ENCODE measurements at places on chromosomes 1 and 21.

DNA sequence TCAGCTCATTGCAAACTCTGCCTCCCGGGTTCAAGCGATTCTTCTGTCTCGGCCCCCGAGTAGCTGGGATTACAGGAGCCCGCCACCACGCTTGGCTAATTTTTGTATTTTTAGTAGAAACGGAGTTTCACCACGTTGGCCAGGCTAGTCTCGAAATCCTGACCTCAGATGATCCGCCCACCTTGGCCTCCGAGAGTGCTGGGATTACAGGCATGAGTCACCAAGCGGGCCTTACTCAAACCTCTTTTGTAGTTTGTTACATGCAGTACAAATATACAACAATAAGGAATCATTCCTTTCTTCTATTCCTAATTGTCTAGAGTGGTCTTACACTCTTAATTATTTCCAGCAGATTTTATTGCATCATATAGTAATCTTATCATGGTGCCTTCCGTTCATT, 16.6 kb downstream of the SPATA17 start:
- no peak for DNase-seq

DNA sequence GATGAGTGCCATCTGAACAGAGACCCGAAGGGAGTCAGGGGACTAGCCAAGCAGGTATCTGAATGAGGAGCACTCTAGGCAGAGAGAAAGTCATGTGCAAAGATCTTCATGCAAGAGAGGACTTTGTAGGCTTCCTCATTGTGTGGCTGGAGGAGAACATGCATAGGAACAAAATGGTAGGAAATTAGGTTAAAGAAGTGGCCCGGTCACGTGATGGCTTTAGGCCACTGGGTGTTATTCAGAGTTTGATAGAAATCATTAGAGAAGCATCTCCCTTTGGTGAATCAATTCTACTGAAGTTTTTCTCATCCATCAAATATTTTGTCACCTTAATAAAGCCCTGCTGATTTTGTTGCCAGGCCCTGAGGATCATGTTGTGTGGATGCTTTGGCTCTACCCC, 45.8 kb upstream of the KCTD3 start:
- no peak for DNase-seq

DNA sequence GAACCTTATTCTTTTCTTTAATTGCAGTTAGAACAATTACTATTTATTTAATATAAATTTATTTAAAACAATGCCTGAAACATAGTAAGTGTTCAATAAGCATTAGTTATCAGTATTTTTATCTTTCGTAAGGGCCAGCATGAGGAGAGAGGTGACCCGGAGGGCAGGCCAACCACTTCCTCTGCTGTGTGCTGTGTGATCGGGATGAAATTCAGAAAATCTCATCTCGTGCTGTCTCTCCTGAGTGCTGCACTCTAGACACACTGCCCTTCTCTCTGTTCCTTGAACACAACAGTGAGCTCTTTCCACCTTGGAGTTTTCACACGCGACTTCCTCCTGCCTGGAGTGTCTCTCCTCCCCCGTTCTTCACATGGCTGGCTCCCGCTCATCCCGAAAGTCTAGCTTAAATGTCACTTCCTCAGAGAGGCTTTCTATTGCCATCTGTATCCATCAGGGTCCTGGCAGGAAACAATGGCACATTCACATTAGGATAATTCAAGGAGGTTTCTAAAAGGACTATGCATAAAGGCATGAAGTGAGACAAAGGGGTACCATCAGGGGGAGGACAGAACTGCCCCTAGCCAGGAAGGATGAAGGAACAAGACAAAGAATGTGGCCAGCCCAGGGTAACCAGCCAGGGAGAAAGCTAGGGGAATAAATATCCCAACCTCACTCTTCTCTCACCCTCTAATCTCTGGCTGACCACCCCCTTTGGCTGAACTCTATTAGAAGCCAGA, 142.6 kb upstream of the GJB5 start:
- no peak for DNase-seq

GRCh38 chr1:27868556-27868931, 3.8 kb upstream of the THEMIS2 start:
- DNase-seq: no peak

DNA sequence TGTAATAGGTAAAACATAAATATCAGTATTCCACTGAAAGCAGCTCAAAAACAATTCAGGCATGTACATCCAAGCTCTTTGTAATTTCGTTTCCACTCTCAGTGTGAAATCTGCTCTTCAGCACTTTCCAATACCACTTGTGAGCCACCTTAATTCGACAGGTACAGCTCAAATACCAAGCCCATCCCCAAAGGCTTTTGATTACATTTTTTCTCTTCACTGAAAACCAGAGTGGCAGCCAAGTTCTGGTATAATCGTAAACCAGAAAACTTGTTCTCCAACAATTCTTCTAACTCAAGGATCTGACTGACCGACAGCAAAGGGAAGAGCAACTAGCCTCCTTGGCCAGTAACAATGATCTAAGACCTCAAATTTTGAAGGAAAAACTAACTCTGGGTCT, 36.8 kb downstream of the FBXO42 start:
- no peak for DNase-seq

GRCh38 chr1:226575739-226576378, 27.3 kb downstream of the STUM start:
- DNase-seq: no peak

DNA sequence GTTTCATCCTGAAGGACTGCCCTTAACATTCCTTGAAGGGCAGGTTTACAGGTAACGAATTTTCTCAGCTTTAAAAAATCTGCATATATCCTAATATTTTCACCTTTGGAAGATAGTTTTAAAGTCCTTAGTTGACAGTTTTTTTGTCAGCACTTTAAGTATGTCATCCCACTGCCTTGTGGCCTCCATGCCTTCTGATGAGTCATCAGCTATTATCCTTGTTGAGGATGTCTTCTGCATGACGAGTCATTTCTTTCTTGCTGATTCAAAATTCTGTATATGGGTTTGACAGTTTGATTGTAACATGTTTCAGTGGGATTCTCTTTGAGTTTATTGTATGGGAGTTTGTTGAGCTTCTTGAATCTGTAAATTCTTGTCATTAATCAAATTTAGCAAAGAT, 500.6 kb downstream of the DISC1 start:
- no peak for DNase-seq

DNA sequence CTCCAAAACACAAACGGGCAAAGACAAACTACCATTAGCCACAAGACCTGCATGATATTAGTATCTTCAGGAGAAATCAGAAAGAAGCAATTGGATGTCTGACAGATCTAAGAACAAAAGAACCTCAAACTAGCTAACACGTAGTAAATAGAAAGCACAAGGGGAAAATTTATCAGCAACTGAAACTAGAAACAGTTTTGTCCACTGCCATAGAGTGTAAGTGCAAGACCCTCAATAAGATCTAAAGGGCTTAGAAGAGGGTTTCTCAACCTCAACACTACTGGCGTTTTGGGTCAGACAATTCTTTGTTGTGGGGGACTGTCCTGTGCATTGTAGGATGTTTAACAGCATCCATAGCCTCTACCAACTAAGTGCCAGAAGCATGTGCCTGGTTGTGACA, 54.0 kb downstream of the KLHL20 start:
- no peak for DNase-seq

GRCh38 chr1:103177108-103177775, 68.9 kb upstream of the COL11A1 start:
- DNase-seq: no peak

- no peak for DNase-seq
Observed at GRCh38 chr21:44720170-44720569, 8.8 kb upstream of the TSPEAR start.

DNA sequence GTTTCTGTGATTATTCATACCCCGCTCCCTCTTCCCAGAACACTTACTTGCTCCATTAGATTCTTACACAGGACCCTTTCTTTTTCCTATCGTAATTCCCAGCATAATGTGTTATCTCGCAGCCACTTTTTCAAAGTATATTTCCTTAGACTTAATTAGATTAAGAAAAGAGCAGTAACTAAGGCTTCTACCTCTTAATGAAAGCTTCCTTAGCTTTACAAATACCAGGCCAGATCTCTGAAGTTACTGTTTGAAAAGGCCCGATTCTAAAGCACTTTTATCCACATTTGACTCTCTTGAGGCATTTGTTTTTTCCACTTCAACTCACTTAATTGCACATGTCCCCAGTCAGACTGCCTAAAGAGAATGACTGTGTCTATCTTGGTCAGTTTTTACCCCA, 1264.3 kb upstream of the ADGRL2 start:
- DNase-seq: no peak

DNA sequence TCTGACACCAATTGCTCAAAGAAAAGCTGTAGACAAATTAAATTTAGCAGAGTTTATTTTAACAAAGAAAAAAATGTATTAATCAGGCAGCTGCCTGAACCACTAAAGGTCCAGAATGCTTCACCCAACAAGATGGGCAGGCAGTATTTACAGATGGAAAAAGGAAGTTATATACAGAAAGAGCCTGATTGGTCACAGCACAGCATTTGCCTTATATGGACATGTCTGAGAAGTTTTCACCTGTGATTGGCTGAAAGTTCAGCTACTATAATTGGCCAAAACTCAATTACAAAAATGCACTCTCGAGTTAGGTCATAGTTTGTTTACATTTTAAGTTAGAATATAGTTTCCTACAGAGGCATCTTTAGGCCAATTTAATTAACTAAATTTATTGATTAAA, 15.1 kb upstream of the FMO1 start:
- DNase-seq: no peak

DNA sequence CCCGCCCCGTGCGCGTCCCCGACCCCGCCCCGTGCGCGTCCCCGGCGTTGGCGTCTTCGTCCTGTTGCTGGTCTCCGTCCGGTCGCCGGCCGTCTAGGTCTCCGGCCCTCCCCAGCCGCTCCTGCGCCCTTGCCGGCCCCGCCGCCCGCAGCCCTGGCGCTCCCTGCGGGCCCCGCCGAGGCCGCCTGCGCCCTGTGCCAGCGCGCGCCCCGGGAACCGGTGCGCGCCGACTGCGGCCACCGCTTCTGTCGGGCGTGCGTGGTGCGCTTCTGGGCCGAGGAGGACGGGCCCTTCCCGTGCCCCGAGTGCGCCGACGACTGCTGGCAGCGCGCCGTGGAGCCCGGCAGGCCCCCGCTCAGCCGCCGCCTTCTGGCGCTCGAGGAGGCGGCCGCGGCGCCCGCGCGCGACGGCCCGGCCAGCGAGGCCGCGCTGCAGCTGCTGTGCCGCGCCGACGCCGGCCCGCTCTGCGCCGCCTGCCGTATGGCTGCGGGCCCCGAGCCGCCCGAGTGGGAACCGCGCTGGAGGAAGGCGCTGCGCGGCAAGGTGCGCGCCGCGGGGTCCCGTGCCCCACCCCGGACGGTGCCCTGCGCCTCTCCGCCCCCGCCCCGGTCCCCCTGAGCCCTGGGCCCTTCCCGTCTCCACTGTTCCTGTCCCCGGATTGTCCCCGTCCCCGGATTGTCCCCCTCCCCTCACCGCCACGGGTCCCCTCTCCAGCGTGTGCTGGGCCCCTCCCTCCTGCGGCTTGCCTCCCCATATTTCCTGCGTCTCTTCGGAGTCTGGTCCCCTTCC, at the start of gene RNF187:
Gene RNF187 (plus strand): TSS at position 47 of the 789 bp plus-strand sequence.
- no peak for DNase-seq

DNA sequence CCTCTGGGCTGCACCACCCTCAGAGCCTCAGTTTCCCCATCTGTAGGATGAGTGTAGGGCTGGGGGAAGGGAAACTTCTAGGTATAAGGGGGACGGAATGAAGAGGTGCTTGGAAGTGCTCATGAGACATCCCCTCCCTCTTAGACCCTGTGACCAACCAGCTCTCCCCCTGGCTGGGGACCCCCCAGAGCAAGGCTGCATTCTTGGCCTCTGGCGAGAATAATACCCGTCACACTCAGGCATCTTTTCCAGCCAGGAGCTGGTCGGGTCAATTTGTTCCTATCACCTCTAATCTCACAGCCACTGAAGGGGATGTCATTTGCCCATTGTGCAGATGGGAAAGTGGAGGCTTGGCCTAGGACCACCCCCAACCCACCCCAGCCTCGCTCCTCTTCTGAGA, 443.0 kb downstream of the PTPRU start:
- DNase-seq: no peak

- no peak for DNase-seq
Observed at GRCh38 chr1:21634806-21635535, 34.2 kb downstream of the RAP1GAP start.

DNA sequence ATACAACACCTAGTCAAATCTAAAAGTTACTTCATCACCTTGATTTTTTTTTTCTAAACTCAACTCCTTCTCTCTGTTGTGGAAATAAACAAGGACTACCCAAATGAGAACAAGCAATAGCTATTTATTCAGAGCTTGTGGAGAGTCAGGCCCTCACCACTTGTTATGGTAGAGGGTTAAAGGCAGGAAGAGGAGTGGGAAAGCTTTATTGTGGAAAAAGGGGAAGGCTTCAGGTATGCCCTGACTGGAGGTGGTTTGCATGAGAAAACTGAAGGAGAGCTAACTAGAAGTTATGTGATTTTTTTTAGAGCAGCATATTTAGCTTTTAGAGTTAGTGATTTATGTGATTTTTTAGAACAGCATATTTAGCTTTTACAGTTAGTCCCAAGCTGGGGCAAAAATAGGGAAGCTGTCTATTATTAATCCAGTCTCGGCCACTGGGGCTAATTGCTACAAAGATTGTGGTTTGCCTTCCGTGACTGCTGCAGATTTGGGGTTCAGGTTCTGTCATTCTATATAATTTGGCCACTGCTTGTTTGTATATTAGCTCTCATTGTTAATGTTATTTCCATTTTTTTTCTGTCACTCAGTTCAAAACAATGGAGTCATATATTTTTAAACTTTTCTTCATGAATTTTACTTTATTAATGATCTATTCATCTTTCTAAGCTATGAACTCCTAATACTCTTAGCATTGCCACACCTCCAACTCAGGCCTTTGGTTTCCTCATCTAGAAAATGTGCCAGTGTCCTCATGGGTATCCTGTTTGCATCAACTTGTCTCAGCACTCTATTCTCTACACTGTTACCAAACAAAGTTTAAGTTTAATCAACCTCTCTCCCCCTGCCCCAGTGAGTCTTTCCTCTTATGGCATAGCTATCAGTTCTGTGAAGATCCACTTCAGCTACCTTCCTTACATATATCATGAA, 713.0 kb downstream of the BRINP3 start:
- no peak for DNase-seq

DNA sequence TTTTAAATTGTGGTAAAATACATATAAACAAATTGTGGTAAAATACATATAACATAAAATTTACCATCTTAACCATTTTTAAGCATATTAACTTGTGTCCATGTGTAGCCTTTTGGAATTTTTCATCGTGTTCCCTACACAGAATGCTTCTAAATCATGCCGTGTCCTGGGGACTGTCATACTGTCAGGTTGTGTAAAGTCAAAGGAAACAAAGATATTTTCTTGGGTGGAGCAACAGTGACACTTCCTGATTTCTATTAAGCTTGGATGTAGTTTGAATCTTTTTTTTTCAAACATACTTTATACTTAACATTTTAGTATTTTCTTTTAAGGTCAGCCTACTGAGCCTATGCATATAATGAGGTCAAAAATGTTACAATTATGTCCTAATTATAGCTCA, 32.3 kb downstream of the DOP1B start:
- no peak for DNase-seq

- DNase-seq: no peak
Observed at GRCh38 chr1:31425301-31426081, 12.5 kb downstream of the SERINC2 start.

- no peak for DNase-seq
Observed at GRCh38 chr1:69527273-69527672, 40.4 kb upstream of the LRRC7 start.
